ENCODE measurements at places on chromosomes 4 and X.

DNA sequence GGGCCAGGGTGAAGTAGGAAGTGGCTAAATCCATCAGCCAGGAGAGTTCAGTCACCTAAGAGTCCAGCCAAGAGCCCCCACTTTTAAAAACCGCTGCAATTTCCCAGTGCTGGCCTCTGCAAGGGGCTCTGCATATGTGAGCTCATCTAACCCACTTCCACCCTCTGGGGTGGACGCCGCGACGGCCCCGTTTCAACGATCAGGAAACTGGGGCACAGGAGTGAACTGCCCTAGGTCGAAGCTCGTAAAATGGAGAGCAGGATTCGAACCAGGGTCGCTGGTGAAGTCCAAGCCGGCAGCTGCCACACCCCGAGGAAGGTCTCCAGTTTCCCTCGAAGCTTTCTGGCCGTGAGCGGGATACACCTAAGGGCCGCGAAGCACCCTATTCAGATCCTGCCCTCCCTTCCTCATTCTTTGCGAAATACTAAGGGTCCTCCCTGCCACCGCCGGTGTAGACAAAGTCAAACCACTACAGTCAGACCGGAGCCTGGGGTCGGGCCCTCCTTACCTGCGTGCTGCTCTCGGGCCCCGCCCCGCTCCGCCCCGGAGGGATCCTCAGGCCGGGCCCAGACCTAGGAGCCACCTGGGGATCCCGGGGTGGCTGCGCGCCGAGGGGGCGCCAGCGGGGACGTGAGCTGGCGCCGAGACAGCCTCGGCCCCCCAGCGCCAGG is 446 bp downstream of the EVC2 start:
- no peak for DNase-seq

GRCh38 chr4:11228530-11228929 is 200.2 kb downstream of the HS3ST1 start:
- no peak for DNase-seq

GRCh38 chr4:53527326-53527725 is 64.0 kb downstream of the LNX1 start:
- no peak for DNase-seq

GRCh38 chr4:77819404-77819842 is 255 bp upstream of the CNOT6L start:
- no peak for DNase-seq

GRCh38 chrX:153889123-153889522 is 3.1 kb upstream of the L1CAM start:
- DNase-seq, result no peak

GRCh38 chr4:81256059-81256970 is 41.3 kb upstream of the PRKG2 start:
- no peak for DNase-seq

- no peak for DNase-seq
Measured at GRCh38 chr4:74823194-74823593, 28.9 kb upstream of the BTC start.

DNA sequence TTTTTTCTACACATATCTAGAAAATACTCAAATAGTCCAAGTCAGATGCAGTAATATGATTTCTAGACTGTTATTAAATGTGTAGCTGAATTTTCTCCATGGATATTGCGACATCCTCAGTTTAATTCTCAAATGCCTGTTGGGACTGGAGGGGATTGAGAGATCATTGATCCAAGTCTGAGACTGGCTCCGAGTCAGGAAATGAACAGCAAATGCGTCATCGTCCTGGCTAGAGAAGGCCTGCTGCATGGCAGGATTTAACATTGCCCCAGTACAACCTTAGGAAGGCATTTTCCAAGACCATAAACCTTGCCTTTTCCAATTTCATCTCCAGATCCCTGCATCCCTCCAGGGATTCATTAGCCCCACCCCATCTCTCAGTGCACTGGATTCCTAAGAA is 56.6 kb upstream of the SLC6A14 start:
- no peak for DNase-seq

GRCh38 chrX:71923516-71923915 is 12.9 kb downstream of the NHSL2 start:
- DNase-seq, result no peak

DNA sequence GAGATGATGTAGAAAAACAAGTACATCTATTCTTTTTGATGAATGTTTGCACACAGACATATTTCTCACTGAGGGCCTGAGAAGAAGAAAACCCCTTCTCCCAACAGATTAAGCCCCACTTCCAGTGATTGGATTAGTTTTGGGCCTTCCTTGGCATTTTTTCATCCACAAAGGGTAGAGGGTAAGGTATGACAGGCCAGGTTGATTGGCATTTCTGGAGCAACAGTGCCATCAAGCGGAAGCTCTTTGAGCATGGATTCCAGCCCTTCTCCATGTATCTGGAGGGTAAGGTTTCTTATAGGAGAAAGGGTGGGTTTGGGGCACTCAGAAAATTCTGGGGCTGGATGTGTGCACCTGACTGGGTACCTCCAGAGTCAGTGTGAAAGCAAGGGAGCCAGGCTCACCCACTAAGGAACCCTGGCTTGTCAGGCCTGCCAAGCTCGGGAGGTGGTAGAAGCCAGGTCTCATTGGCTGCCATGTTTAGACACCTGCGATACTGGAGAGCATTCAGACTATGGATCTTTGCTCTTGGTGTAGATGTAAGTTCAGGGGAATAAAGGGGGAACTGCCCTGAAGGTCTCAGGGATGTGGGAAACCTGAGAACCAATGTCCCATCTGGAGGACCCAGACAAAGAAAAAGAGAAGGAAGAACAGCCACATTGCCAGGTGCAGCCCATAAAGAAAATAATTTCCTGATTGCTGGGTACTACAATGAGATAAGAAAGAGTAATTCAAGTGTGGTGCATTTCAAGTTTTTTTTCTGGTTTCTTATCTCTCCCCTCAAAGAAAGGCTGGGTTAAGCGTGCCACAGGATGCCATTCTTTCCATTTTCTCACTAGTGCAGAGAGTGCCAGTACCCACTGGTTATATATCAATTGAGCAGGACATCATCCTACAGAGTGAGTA is 222.3 kb upstream of the AGTR2 start:
- no peak for DNase-seq

DNA sequence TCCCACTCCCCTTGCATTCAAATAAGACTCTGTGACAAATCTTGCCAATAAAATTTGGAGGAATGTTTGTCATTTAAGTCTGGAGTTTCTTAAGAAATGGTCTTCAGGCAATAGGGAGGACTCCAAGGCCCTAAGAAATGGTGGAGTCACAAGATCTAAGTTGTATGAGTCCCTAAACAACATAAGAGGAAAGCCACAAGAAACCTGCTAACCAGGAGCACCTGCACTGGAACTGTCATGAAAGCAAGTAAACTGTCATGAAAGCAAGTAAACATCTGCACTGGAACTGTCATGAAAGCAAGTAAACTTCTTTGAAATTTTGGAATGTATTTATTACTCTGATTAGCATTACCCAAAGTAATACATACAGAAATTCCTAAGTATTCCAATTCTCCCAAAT is 3.5 kb downstream of the CNOT6L start:
- no peak for DNase-seq

GRCh38 chrX:72027914-72028307 is 103.8 kb downstream of the RTL5 start:
- DNase-seq, result no peak

- no peak for DNase-seq
Measured at GRCh38 chr4:7828011-7828720, 111.5 kb downstream of the AFAP1 start.

- DNase-seq, result no peak
Measured at GRCh38 chrX:1592470-1593142, 1.2 kb downstream of the AKAP17A start.

DNA sequence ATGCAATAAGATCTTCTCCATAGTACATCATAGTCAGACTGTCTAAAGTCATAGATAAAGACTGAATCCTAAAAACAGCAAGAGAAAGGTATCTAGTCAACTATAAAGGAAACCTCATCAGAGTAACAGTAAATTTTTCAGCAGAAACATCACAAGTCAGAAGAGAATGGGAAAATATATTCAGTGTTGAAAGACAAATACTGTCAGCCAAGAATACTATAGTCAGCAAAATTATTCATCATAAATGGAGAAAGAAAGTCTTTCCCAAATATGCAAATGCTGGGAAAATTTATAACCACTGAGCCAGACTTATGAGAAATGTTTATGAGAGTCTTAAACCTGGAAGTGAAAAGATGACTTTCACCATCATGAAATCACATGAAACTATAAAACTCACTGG is 136.7 kb downstream of the KDR start:
- no peak for DNase-seq

GRCh38 chrX:17913801-17914200 is 52.7 kb upstream of the RAI2 start:
- DNase-seq, result no peak

DNA sequence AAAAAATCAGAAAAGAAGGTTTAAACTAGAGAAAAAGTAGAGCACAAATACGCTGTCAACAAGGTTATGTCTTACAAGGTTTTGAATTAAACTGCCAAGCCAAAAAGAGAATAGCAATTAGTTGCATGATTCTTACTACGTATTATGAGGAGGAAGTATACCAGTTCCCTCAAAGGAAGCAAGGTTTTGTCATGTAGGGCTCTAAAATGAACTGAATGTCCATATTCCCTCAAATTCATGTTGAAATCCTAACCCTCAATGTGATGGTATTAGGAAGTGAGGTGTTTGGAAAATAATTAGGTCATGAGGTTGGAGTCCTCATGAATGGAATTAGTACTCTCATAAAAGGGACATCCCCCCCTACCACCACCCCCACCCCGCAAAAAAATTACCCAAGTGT is 201.0 kb downstream of the FBXW7 start:
- no peak for DNase-seq

DNA sequence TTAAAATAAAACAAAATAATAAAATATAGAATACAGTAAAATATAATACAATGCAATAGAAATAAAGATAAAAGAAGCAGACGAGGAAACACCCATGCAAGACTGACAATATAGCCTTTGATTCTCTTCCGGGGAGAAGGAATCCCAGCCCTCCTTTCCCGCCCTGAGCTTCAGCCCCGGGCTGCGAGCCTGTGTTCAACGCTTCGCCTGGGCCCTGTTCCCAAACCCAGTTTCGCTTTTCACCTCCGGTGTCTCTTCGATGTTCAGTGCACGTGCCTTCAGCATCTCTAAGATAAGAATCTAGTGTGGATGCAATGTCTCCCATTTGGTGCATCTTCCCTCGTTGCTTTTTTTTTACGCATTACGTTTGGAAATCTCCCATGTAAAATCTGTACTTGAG is 38.4 kb upstream of the ARSD start:
- DNase-seq, result no peak
